ENCODE measurements at places on chromosomes 4 and X.

GRCh38 chr4:110487873-110488272, 11.9 kb downstream of the ENPEP start:
- DNase-seq: no peak

DNA sequence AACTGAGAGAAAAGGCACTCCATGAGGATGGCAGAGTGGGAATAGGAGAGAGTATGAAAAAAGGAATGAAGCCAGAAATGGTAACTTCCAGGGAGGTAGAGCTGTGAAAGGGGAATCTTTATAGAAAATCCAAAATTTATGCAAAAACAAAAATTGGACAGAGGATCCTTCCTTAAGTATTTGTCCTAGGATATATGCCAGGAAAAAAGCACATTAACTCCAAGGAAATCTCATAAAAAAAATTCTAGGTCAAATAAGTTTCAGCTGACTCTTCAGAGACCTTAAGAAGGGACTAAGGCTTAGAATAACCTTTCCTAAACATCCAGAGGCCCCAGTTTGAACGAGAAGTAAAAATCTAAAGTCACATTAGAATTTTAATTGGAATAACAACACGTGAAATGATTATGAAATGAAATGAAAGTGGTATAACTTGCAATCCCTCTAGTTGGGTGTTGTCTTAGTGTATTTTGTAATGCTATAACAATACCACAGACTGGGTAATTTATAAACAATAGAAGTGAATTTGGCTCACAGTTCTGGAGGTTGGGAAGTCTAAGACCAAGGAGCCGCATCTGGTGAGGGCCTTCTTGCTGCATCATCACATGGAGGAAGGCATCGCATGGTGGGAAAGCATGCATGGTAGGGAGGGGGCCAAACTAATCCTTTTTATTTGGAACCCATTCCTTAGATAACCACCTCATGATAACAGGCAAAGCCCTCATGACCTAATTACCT, 145.4 kb upstream of the RXFP1 start:
- no peak for DNase-seq

GRCh38 chr4:169259271-169259670, 11.5 kb downstream of the SH3RF1 start:
- DNase-seq: no peak

DNA sequence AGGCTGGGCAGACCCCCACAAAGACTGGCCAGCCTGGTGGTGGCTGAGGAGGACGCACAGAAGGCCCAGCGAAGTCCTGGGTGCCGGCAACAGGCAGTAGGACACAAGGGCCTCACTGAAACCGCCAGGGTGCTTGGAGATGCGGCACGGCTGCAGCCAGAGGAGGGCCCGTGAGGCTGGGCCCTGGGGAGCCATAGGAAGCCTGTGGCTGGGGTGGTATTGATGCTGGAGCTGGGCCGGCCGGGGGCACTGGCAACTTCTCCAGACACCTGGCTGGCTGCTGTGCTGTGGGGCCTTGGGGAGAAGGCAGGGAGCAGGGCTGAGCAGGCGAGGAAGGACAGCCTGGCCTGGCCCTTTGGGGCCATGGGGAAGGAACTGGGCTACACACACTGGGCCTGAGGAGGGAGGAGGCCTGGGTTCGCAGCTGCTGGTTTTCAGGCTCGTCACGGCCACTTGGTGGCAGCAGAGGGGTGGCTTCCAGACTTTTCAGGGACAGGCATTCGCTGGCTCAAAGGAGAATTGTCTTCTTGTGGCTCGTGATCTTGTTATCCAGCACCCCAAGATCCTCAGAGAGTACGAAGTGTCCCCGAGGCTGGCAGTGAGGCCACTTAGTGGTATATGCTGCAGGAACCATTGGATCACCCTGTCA, 37.2 kb downstream of the ATP2B3 start:
- DNase-seq: peak; percentile 14

GRCh38 chrX:140949233-140949632, 53.2 kb upstream of the SPANXB1 start:
- DNase-seq: peak; percentile 1

DNA sequence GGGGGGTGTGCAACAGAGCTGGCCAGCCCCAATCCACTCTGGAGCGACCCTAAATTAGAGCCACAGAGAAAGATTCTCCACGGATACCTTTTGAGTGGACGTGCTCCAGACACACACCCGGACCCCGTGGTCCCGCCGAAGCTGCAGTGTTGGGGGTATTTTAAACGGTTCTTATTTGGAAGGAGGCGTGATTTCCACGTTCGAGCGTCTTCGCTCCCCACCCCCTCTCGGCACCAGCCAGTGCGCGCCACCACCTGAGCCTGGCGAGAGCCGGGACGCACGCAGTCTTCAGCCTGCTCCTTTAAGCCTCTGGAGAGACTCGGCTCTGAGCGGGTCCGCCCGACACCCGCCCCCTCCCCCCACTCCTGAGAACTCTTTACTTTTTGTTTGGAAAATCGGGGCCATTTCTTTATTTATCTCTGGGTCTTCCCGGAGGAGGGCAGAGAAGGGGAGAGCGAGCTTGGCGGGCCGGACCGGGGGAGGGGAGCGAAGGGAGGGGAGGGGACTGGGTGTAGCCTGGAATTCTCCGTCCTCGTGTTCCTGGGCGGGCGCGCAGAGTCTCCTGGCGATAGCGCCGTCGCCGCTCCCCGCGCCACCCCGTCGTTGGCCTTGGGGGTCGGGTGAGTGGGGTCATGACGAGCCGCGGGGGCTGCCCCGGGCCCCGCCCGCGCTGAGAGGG, 668 bp upstream of the PTCHD1 start:
- DNase-seq: no peak

DNA sequence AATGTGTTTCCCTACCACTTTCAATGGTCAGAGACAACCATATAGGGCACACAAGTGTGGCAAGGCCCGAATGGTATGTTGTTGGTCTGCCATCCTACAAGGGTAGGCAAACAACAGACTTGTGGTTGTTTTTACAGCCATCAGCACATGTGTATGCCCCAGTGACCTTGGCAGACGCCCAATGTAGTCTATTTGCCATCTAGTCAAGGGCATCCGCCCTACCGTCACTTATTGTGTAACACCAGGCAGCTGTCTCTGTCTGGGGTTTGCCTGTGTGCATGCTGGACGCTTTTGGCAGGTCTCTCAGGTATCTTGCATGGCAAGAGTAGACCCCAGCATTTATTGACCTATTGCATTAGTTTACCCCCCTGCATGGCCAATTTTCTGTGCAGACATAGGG, 1145.5 kb upstream of the POU3F4 start:
- no peak for DNase-seq
